Mesenchymal stem cell (in vitro differentiated cells and primary cell): ENCODE measurements at places on chromosomes 2 and 18.

DNA sequence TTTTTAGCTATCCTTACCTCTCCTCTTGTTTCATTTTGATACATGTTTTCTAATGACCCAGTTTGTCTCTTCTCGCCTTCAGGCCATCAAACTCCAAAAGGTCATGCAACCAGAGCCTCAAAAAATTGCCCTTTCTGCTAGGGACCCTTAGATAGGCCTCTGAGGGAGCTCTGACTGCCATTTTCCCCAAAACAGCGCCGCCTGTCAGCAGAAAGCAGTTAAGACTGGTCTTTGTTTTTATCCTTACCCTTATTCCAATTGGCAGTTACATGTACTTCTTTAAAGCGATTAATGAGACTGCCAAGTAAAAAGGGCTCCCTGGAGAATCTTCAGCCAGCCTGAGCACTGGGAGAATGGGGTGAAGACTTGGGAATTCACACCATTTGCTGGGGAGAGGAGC is 55.1 kb upstream of the RIT2 start:
- no peaks in the 10 kb centered on the region for H3K27me3 ChIP-seq
- H3K27ac ChIP-seq, result no peak overlapping the region
- no peaks in the 10 kb centered on the region for H3K4me1 ChIP-seq
- DNase-seq, result no peak

DNA sequence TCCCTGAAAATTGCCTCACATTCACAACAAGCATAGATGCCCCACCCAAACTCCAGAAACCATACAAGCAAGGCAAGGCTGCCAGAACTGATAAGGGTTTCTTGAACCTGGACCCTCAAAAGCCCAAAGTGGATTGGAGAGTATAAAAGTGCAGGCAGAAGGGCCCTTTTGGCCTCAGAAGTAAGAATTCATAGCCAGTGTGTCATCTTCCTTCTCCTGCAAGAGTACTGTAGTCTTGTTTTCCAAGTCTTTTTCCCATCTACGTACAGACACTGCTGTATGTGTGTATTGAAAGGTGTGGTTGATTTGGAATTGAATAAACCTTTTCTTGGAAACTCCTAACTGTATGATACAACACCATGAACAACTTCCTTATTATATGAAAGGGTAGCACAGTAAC is 46.8 kb downstream of the ZC3H15 start:
- H3K27me3 ChIP-seq, result no peaks in the 10 kb centered on the region
- H3K4me3 ChIP-seq, result peak overlapping the region; percentile 22
- no peaks in the 10 kb centered on the region for H3K4me1 ChIP-seq
- no peak for DNase-seq

GRCh38 chr18:13253786-13254688 is 35.5 kb downstream of the LDLRAD4 start:
- no peaks in the 10 kb centered on the region for H3K4me1 ChIP-seq
- no peak overlapping the region for H3K27ac ChIP-seq
- no peak overlapping the region for H3K4me3 ChIP-seq
- peaks cover 9% of the 10 kb centered on the region for H3K27me3 ChIP-seq
- H3K36me3 ChIP-seq, result no peaks in the 10 kb centered on the region

DNA sequence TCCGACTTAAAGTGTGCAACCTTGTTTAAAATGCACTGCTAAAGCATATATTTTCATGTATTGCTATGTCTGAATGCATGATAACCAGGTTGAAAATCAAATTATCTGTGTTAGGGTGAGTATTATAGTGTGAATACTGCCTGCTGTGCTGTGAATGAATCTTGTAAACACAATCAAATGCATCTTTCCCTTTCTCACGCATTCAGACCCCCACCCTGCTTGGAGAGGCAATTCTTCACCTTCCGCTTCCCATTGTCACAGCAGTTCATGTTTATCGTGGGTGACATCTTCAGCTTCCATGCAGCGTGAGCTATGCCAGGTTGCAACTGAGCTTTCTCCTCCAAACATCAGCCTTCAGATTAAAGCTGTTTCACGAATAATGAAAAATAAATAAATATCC is 418.0 kb downstream of the MEIS1 start:
- peaks cover 5% of the 10 kb centered on the region for H3K4me1 ChIP-seq
- H3K4me3 ChIP-seq, result no peak overlapping the region
- DNase-seq, result no peak
- H3K27me3 ChIP-seq, result no peaks in the 10 kb centered on the region

DNA sequence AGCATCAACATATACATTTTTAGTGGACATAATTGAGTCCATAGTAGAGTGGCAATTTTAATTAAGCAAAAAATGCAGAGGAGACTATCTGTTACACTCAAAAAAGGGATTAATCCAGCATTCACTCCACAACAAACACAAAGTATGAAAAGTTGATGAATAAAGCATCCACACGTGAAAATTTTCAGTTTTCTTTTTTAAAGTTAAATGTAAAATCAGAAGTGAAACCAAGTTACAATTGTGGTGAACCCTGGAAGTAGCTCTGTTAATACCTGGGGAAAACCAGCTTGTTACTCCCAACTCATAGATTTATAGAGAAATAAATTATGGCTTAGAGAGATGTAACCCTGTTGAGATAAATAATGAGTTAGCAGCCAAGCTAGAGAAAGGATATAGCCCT is 807.8 kb downstream of the TRIB2 start:
- no peaks in the 10 kb centered on the region for H3K27me3 ChIP-seq
- no peaks in the 10 kb centered on the region for H3K4me1 ChIP-seq
- no peak for DNase-seq
- H3K36me3 ChIP-seq, result no peaks in the 10 kb centered on the region

- peaks cover 12% of the 10 kb centered on the region for H3K4me1 ChIP-seq
- H3K36me3 ChIP-seq, result no peaks in the 10 kb centered on the region
These were observed 91.6 kb downstream of the ACKR3 start for GRCh38 chr2:236661061-236661761.

- H3K27me3 ChIP-seq, result peaks cover 55% of the 10 kb centered on the region
- no peak overlapping the region for H3K27ac ChIP-seq
- no peaks in the 10 kb centered on the region for H3K36me3 ChIP-seq
These were observed 25.9 kb downstream of the CNGA3 start for GRCh38 chr2:98372121-98372520.

GRCh38 chr2:13560322-13560721 is 843.6 kb downstream of the TRIB2 start:
- DNase-seq, result no peak
- no peak overlapping the region for H3K27ac ChIP-seq
- no peaks in the 10 kb centered on the region for H3K36me3 ChIP-seq

DNA sequence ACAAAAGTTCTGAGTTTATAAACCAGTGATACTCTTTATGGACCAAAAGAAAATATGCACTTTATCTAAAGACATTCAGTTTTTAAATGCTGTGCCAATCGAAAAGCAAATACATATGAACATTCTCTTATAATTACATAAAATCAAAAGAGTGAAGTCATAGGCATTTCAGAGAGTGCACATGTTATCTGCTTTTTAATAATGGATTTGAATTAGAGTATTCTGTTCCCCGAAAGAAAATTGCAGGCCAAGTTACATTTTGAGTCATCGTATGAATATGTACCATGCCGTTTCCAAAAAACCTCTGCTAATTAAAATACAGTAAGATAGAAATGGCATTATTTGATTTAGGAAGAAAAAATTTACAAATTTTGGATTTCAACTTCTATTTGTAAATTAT is 565.7 kb downstream of the ZEB2 start:
- peaks cover 2% of the 10 kb centered on the region for H3K4me1 ChIP-seq
- H3K4me3 ChIP-seq, result no peak overlapping the region
- DNase-seq, result no peak
- no peaks in the 10 kb centered on the region for H3K27me3 ChIP-seq
- H3K36me3 ChIP-seq, result no peaks in the 10 kb centered on the region
- no peak overlapping the region for H3K27ac ChIP-seq

DNA sequence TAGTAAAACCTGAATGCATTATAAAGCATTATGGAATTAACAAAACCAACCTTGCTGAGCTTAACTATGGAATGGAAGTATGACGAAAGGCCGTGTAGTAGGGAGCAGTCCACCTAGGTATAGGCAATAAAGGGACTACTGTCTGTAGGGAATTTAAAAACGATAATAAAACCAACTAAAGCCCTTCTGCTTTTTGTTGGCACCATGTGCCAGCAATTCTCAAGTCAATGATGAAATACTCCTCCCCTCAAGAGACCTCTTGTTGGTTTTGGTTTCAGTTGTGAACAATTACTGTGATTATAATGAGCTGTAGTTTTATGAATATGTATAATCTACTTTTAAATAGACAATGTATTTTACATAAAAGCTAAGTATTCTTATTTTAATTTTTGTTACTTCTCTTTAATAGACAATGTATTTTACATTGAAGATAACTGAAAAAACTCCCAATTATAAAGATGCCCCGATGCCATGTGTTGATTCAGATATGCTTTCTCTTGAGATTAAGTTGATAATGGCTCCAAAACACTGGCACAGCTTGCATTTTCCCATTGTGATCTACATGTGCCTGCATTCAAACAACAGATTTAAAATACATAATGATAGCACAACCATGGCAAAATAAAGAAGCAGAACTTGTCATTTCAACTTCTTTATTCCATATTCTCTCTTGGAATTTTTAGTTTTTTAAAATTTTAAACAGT is 55.5 kb upstream of the ZDBF2 start:
- H3K36me3 ChIP-seq, result no peaks in the 10 kb centered on the region
- no peaks in the 10 kb centered on the region for H3K4me1 ChIP-seq
- H3K4me3 ChIP-seq, result no peak overlapping the region

- no peak for DNase-seq
- peak overlapping the region; percentile 60 for H3K4me3 ChIP-seq
- H3K27ac ChIP-seq, result no peak overlapping the region
- H3K36me3 ChIP-seq, result peaks cover 31% of the 10 kb centered on the region
These were observed 34.0 kb downstream of the NAPG start for GRCh38 chr18:10559553-10560451.

DNA sequence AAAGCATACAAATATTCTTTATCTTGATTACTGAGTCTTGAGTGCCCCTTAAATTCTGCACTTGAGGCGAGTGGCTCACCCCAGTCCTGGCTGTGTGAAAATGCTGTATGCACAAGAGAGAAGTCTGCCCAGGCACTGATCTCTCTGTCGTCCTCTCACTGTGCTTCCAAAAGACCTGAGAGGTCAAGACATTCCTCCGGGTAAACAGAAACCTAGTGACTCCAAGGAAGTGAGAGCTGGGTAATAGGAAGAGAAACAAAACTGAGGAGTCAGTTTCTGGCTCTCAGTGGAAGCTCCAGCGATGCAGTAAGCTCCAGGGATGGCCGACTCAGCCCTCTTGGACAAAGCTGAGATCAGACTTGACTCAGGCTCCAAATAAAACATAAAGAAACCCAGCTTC is 70.9 kb downstream of the AAK1 start:
- no peak overlapping the region for H3K4me3 ChIP-seq
- H3K27ac ChIP-seq, result peak overlapping the region; percentile 74
- H3K36me3 ChIP-seq, result no peaks in the 10 kb centered on the region
- no peaks in the 10 kb centered on the region for H3K27me3 ChIP-seq
- peaks cover 22% of the 10 kb centered on the region for H3K4me1 ChIP-seq

DNA sequence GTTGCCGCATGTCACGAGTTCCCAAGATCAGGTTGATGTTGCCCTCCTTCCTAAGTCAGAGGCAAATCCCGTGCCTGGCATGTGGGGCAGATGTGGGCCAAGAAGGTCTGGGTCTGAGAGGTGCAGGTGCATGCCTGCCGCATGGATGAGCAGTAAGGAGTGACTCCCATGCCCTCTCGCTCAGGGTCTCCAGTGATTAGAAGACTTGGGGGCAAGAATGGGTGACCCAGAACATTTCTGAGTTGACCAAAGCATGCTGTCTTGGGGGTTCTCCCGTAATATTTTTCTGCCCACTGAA is 120.6 kb upstream of the HDAC4 start:
- H3K36me3 ChIP-seq, result peaks cover 3% of the 10 kb centered on the region
- H3K4me1 ChIP-seq, result no peaks in the 10 kb centered on the region
- no peak overlapping the region for H3K27ac ChIP-seq

- peaks cover 81% of the 10 kb centered on the region for H3K36me3 ChIP-seq
- no peak overlapping the region for H3K4me3 ChIP-seq
- H3K4me1 ChIP-seq, result peaks cover 10% of the 10 kb centered on the region
- no peak overlapping the region for H3K27ac ChIP-seq
These were observed 17.7 kb downstream of the PAX8 start for GRCh38 chr2:113260991-113261390.

DNA sequence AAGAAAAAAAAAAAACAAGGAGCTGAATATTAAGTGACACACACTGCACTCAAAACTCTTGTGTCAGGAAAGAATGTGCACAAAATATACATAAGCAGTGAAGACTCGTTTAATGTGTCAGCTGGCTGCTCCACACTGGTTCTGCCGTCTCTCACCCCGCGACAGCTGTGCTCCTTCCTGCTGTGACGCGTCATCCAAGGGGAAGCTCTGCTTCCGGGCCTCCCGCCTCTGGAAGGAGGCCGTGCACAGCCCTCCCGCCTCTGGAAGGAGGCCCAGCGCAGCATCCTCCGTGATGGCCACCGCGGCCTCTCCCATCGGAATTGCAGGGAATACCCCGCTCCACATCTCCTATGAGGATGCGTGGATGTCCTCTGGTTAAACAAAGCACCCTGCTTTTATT is 151.0 kb downstream of the HDAC4 start:
- peak overlapping the region; percentile 30 for H3K27ac ChIP-seq
- peaks cover 41% of the 10 kb centered on the region for H3K4me1 ChIP-seq
- peak overlapping the region; percentile 46 for H3K4me3 ChIP-seq
- peaks cover 6% of the 10 kb centered on the region for H3K36me3 ChIP-seq
- no peaks in the 10 kb centered on the region for H3K27me3 ChIP-seq

- H3K4me3 ChIP-seq, result no peak overlapping the region
- peaks cover 2% of the 10 kb centered on the region for H3K4me1 ChIP-seq
- no peaks in the 10 kb centered on the region for H3K27me3 ChIP-seq
- no peaks in the 10 kb centered on the region for H3K36me3 ChIP-seq
- DNase-seq, result no peak
- no peak overlapping the region for H3K27ac ChIP-seq
These were observed 83.6 kb upstream of the MGAT5 start for GRCh38 chr2:134170294-134170693.

DNA sequence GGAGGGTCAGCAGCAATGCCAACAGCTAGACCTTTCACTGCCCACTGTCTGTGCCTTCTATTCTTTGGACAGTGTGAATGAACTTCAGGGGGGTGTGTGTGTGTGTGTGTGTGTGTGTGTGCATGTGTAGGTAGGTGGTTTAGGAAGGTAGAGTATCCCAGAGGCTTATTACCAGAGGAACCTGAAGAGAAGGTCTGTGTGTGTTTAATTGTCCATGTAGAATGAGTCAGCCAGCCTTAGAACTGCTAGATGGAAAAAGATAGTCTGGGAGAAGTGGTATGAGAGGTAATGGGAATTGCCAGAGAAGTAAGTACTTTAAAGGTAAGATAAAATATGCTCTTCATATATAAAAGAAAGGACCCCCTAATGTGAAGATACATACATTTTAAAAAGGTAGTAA is 522.2 kb downstream of the PIK3C3 start:
- H3K4me3 ChIP-seq, result no peak overlapping the region
- no peaks in the 10 kb centered on the region for H3K36me3 ChIP-seq
- no peaks in the 10 kb centered on the region for H3K27me3 ChIP-seq
- no peak for DNase-seq
- H3K4me1 ChIP-seq, result peaks cover 1% of the 10 kb centered on the region

- no peak overlapping the region for H3K4me3 ChIP-seq
- peak; percentile 7 for DNase-seq
- peaks cover 2% of the 10 kb centered on the region for H3K4me1 ChIP-seq
These were observed 54.2 kb downstream of the SEMA4F start for GRCh38 chr2:74708296-74708695.

GRCh38 chr2:72040629-72041571 is 106.8 kb downstream of the CYP26B1 start:
- H3K36me3 ChIP-seq, result no peaks in the 10 kb centered on the region
- H3K4me3 ChIP-seq, result no peak overlapping the region
- no peak for DNase-seq
- H3K27ac ChIP-seq, result no peak overlapping the region
- peaks cover 4% of the 10 kb centered on the region for H3K4me1 ChIP-seq
